ENCODE measurements at places on chromosomes 13 and 19.
A peak's percentile ranks its signal among the peaks of the same experiment; 100 is the strongest.

- no peak for DNase-seq
Observed at GRCh38 chr19:33054623-33055022, 10.1 kb downstream of the RHPN2 start.

- DNase-seq = no peak
Observed at GRCh38 chr13:110797230-110797877, 83.9 kb downstream of the ING1 start.

DNA sequence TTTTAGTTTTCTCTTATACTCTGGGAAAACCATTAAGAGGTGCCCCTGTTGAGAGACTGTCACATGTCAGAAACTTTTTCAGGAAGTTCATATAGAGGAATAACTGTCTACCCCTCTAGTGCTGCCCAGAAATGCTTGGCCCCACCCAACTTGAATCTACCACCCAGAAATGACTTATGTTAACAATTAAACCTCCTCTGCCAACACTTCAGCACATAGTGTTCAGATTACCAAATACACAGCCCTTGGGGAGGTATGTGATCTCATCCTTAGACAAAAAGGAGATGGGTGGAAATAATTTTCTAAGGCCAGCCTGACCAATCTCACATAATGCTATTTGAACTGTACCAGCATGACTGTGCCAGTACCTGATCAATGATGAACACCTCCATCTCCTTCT is 35.6 kb downstream of the CCDC169 start:
- no peak for DNase-seq

- no peak for DNase-seq
Observed at GRCh38 chr19:38592940-38593339, 24.8 kb downstream of the MAP4K1 start.

DNA sequence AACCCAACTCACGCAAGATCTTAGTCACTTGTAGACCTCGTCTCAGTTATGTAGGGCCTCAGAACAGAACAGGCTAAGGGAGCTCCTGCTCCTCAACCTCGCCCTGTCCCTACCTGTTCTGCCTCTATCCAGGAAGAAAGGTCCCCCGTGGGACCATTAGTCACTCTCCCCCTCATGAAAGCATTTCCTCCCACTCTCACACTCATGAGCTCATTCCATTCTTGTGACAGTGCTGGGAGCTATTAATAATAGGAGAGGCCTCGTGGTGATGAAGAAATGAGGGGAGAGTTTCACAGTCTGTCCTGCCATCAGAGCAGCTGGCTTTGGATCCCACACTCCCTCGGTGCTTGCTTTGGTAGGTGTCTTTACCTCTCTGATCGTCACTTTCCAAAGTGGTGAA is 10.2 kb downstream of the PPP2R1A start:
- DNase-seq = no peak

GRCh38 chr13:40185414-40185813 is 481.0 kb downstream of the FOXO1 start:
- no peak for DNase-seq

DNA sequence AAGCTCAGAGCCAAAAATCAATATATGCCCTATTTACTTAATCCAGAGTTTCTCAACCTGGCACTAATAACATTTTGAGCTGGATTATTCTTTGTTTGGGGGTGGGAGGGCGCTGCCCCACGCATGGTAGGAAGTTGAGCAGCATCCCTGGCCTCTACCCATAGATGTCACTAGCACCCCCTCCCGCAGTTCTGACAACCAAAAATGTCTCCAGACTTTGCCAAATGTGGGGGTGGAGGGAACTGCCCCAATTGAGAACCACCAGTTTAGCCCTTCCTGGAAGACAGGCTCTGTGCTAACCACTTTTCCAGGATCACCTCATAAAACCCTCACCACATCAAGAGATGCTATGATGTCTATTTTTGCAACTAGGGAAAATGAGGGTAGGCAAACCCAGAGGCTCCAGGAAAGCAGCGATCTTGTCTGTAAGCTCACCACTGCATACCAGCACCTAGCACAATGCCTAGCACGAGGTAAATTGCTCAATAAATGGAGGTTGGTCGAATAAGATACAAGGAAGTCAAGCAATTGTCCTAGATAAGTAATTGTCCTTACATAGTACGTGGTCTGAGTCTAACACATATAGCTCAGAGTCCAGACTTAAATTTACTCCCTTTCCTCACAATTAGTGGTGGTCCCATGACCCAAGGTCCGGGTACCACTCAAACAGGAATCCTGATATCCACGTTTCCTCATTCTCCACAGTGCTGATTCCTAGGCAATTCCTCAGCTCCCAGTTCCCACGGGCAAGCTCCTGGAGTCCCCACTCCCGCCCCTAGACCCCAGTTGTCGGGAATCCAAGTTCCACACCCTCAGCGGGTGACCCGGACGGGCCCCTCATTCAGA is 892 bp downstream of the TRIR start:
- DNase-seq = no peak

GRCh38 chr19:55115446-55116065 is 1.9 kb downstream of the PPP1R12C start:
- peak; percentile 86 for DNase-seq

DNA sequence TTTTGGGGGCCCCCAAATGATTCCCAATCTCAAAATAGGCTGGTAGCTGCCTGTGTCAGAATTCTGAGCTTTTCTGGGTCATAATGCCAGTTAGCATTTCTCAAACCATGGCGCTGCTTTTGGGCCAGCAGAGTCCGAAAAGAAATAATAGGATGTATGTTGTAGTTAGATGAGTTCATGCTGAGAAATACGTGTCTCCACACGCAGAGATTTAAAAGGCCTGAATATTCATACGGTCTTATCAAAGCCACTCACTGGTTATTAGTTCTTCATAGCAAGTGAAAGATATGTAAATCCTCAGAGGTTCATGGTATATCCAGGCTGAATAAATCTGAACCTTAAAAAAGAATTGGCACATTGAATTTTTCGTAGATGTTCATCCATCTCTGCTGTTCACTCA is 124.5 kb downstream of the SHISA2 start:
- DNase-seq = no peak
